ENCODE measurements at places on chromosomes 3 and 15.

DNA sequence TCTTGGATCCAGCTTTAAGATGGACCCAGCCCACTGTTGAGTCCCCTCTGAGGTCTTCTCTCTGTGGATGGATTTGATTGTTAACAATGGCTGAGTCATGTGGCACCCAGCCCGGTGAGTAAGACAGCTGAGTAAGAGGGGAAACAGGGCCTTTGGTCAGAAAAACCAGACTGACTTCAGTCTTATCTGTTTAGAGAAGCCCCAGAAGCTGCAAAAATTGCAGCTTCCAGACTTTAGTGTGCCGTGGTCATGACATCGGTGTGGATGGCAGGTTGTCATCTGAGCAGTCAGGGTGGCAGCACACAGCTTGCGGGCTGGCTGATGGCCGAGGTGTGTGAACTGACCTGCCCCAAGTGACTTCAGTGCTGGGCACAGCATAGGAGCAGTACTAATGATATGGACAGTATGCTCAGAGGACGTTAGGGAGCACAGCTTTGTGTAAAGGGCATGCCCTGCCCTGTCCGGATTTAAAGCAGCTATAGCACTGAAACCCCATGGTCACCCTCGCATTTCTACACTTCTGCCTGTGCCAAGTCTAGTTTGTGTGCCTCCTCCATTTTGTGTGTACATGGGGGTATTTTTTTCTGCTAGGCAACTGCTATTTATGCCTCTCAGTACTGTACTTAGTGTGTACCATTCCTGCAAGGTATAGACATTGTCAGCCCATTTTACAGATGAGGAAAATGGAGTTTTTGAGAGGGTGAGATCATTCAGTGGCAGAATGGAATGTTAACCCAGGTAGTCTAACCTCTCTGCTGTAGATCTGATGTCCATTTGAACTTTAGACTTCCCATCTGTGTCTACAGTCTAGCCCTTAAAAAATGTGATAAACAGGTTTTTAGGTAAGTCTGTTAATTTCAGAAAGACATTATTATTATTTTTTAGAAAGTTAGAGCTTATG is 44.4 kb downstream of the FLNB start:
- DNase-seq = no peak

DNA sequence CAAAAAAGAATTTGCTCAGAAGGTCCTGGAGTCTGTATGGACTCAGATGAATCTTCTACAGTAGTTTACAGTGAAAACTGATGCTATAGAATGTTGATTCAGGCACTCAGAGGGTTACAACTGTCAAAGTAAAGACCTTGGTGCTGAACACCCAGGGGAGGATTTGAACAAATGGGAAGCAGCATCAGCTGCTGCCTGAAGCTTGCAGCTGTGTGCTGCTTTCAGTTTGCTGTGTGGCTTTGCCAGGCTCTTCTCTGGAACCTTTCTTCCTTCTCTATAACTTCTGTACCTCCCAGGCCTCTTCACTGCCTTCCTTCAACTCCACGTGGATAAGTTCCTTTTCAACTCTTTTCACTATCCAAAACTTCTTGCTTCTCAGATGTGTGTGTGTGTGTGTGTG is 214.2 kb downstream of the GRM7 start:
- no peak for DNase-seq

- no peak for DNase-seq
These were observed 103.9 kb upstream of the AKAP13 start for GRCh38 chr15:85276508-85276907.

DNA sequence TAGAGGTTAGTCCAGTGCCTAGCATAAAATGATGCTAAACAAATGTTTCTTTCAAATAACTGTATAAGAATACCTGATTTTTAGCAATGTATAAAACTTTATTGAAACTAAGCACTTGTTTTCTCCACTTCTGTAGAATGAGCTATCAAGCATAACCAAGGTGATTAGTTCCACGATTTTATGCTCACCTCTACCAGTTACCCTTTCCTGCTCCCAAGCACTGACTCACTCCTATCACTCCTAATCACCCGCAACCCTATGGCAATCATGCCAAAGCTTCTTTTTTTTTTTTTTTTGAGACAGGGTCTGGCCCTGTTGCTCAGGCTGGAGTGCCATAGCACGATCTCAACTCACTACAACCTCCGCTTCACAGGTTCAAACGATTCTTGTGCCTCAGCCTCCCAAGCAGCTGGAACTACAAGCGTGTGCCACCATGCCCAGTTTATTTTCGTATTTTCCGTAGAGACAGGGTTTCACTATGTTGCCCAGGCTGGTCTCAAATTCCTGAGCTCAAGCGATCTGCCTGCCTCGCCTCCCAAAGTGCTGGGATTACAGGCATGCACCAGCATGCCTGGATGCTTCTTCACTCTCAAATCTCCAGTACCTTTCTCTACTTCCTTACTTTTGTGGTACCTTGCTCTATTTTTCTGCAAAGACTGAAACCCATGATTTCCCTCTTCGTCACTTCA is 3.9 kb downstream of the HSPBAP1 start:
- no peak for DNase-seq

- no peak for DNase-seq
These were observed 211.8 kb upstream of the RGMA start for GRCh38 chr15:93300796-93301195.

DNA sequence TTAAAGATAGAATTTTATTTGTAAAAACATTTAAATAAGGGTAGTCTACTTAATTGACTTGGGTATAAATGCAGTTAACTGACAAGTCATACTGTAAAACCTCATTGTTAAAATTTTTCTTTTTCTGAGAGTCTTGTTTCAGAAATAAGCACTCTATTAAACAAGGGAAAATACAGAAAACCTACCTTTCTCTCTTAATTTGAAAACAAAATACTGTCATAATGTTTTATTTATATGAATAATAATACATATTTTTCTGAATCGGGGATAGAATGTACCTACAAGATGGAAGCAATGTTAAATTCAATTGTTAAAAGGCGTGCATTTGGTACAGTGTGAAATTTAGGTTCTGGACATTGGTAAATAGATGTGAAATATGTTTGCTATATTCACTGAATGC is 17.8 kb downstream of the ZIC1 start:
- peak; percentile 28 for DNase-seq

DNA sequence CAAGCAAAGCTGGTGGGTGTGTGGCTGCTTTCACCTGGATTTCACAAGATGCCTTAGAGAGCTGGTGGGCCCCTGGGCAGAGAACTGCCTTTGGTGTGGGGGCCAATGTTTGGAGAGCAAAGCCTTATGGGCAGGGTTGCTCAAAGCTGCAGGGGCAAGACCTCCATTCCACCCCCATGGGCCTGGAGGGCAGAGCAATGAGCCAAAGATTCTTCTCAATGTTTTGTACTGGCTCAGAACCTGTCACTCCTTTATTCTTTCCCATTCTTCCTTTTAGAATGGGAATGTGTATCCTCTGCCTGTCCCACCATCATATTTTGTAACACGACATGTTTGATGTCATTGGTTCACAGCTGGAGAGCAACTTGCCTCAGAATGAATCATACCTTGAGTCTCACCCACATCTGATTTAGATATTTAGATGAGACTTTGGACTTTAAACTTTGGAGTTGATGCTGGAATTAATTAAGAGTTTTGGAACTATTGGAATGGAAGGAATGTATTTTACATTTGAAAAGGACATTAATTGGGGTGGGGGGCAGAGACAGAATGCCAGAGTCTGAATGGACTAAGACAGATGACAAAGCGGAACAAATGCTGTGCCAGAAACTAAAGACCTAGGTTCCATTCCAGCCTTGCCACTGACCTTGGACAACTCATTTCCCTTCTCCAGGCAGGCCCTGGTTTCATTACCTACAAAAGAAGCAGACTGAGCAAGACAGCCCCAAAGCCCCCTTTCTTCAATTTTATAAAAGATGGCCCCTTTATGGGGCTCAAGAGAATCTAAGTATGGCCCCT is 72.9 kb downstream of the DAPK2 start:
- DNase-seq = no peak

GRCh38 chr3:51075221-51075775 is 309.8 kb upstream of the MANF start:
- no peak for DNase-seq

DNA sequence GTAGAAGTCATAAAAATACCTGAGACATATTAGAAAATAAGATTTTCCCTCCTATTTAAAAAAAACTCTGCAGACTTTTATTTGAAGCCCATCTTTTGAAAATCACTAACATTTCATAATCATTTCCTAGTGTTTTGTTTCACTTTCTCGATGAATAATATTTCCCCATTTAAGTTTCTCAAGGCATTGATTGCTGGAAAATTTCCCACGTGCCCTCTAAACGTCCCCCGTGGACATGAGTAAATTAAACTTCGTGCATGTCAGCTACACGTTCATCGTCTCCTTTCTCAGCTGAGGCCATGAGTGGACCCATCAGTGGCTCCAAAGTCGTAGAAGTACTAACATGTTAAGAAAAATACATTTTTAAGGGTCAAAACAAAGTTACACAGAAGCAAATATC is 2.0 kb upstream of the TM2D3 start:
- DNase-seq = no peak

- DNase-seq = no peak
These were observed 67.1 kb downstream of the IGF1R start for GRCh38 chr15:98715401-98715800.

DNA sequence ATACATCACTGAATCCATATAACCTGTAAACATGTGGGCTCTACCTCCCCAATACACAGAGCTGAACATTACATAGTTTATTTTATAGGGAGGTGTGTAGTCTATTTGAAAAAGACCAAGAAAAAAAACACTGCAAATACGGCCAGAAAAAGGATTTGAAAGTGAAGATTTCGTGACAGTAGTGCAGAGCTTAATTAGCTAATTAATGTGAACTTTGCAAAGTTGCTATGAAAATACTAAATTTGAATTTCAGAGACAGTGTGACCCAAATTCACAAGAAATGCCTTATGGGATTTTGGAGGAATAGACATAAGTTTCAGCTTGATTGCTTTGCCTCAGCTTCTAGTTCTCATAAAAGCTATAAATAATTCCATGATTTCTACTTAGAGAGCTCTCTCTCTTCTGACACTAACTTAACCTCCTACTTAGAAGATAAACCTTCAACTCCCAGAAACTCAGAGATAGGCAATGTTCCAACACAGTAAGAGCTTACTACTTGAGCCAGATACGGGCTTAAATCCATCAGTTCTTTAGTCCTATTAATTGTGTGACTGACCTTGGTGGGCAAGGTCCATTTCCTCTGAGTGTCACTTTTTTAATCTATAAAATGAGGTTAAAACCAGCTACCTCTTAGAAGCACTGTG is 87.3 kb upstream of the THBS1 start:
- DNase-seq = no peak

- no peak for DNase-seq
These were observed 44.4 kb downstream of the ADAM10 start for GRCh38 chr15:58705105-58705504.

GRCh38 chr3:171013822-171014748 is 12.4 kb downstream of the SLC2A2 start:
- DNase-seq = no peak

- DNase-seq = no peak
These were observed 5.4 kb upstream of the ACP3 start for GRCh38 chr3:132311841-132312240.

DNA sequence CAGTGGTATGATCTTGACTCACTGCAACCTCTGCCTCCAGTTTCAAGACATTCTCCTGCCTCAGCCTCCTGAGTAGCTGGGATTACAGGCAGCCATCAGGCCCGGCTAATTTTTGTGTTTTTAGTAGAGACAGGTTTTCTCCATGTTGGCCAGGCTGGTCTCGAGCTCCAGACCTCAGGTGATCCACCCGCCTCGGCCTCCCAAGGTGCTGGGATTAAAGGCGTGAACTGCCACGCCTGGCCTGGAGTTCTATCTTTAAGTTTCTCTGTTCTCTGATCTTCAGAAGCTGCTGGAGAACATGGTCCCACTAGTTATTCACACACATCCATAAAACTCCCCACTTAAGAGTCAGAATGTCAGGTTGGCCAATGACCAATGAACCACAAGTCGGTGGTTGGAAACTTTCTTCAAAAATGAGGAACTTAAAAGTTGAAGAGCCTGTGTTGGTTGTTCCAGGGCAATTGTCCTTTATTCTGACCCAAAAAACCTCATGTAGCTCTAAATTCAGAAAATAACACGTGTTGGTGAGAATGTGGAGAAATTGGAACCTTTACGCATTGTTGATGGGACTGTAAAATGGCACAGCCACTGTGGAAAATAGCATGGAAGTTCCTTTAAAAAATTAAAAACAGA is 55.9 kb upstream of the PIK3CB start:
- DNase-seq = no peak

- DNase-seq = no peak
These were observed 30.5 kb downstream of the SLC15A2 start for GRCh38 chr3:121924734-121925133.

- no peak for DNase-seq
These were observed 18.7 kb upstream of the PTPN9 start for GRCh38 chr15:75597667-75598341.

All from spinal cord (tissue), 10 donors.